SJCRH30 (cell line): ENCODE measurements at places on chromosomes 2 and 18. TPM values are rescaled to one million over a fixed set of nuclear protein-coding genes. Genes with fewer than 3 reads are reported as not detected.

GRCh38 chr2:230225486-230225885, at the start of gene SP140:
SP140 (plus strand) TSS chr2:230225736; CDS start chr2:230225845, 109 bp downstream.
- H3K27me3 ChIP-seq, result peaks cover 3% of the 10 kb centered on the region; the same call in 1 of the 2 replicates
- no peak for DNase-seq
- no peaks in the 10 kb centered on the region for H3K36me3 ChIP-seq
- H3K4me3 ChIP-seq, result no peak within 1 kb of the TSS
- no peak within 1 kb of the TSS for H3K27ac ChIP-seq
- no peaks in the 10 kb centered on the region for H3K4me1 ChIP-seq

DNA sequence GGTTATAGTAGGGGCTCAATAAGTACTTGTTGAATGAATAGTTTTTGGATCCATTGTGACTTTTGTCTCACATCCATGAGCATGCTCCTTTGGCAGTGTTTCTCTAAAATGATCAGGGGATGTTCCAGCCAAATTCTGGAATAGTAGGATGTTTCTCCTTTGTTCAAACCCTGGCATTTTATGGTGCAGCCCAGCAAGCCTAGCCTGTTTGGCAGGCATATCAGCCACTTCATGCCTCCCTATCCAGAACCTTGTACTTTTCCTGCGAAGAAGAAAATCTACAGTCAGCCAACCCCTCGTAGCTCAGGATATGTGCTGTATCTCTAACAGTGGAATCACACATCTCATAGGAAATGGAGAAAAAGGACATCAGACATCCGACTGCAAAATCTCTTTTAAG, 27.1 kb upstream of the RPRD1A start:
- no peaks in the 10 kb centered on the region for H3K36me3 ChIP-seq
- no peak for DNase-seq
- no peaks in the 10 kb centered on the region for H3K27me3 ChIP-seq
- H3K4me3 ChIP-seq, result no peak overlapping the region
- no peaks in the 10 kb centered on the region for H3K4me1 ChIP-seq

DNA sequence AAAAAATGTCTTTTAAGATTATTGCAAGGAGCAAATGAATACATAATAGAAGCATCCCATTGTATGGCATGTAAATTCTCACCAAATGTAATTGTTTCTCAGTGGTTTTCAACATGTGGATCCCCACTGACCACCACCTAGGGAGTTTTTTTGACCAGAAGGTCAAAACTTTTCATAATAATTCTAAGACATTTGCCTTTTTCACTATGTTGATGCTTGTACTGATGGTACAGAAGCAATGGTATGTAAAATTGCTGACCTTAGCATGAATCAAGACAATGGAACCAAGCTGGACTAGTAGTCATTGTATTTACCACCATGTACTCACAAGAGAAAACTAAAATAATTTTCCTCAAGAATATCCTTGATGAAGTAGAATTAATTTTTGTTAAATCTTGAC, 36.8 kb downstream of the RAB10 start:
- no peak for DNase-seq
- no peak overlapping the region for H3K27ac ChIP-seq
- H3K27me3 ChIP-seq, result no peaks in the 10 kb centered on the region
- H3K4me1 ChIP-seq, result peaks cover 15% of the 10 kb centered on the region
- H3K4me3 ChIP-seq, result no peak overlapping the region
- H3K36me3 ChIP-seq, result peaks cover 3% of the 10 kb centered on the region; the same call in 1 of the 2 replicates

DNA sequence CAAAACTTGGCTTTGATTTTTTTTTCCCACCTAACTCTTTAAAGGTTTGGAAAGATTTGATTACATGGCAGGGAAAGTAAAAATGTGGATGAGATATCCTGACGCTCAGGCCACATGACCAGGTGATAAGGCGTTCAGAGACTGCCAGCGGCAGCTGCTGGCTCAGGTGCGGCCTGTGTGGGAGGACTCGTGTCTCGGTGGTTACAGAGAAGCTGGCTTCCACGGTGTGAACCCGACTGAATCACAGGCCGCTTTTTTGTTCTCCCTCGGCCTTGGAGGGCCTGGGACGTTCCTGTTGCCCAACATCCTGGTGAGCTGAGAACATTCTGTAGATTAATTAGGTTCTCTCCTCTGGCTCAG, 124.2 kb upstream of the ZNF516 start:
- H3K36me3 ChIP-seq, result no peaks in the 10 kb centered on the region
- peak; percentile 4 for DNase-seq
- no peak overlapping the region for H3K27ac ChIP-seq
- peak overlapping the region; percentile 40 for H3K4me3 ChIP-seq
- H3K4me1 ChIP-seq, result no peaks in the 10 kb centered on the region

DNA sequence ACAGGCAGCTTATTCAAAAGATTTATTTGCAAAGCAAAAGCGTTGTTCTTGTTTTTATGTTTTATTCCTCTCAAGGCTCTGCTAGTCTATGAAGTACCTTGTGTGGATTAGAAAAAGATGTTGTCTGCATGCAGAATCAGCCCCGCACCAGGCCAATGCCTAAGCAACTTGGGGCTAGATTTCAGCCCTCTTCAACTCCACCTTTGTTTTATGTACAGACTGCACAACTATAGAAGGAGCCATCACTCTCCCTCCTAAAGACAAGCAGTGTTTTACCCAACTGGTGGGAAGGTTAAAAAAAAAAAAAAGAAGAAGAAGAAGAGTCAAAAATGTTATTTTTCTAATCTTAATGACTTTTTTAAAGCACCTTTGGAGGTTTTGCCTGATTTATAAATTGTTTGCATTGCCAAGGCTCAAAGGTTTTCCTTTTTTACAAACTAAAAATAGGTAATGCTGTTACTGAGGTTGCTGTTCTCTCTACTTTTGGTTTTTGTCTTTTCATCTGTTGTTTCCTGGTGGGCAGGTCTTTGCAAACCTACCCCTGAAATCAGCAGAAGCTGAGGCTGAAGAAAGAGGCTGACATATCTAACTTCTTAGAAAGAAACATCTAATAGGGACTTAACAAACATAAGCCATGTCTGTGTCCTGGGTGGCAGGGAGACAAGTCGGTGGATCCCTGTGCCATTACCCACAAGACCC, 164.0 kb downstream of the SLC39A10 start:
- H3K27ac ChIP-seq, result no peak overlapping the region
- H3K4me1 ChIP-seq, result no peaks in the 10 kb centered on the region
- no peaks in the 10 kb centered on the region for H3K36me3 ChIP-seq
- no peak for DNase-seq
- H3K27me3 ChIP-seq, result no peaks in the 10 kb centered on the region
- H3K4me3 ChIP-seq, result no peak overlapping the region

DNA sequence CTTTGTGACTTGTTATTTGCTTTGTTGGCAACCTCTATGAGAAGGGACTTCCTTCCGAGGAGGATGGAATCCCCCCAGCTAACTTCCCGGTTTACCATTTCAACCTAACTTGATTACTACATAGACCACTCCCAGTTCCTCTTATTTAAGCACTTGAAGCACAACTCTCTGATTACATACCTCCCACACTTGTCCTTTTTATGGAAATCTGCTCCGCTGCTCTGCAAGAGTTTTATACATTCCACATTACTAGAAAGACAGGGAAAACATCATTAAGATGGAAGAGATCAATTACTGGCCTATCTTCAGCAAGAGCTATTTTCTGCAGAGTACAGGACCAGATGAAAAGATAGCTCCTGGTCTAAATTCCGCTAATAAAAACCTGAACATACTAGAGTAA, 160.0 kb upstream of the PGAP1 start:
- no peak overlapping the region for H3K27ac ChIP-seq
- H3K36me3 ChIP-seq, result no peaks in the 10 kb centered on the region
- no peak for DNase-seq
- H3K4me3 ChIP-seq, result no peak overlapping the region
- no peaks in the 10 kb centered on the region; the same call in 1 of the 2 replicates for H3K27me3 ChIP-seq

- peaks cover 11% of the 10 kb centered on the region for H3K4me1 ChIP-seq
- DNase-seq, result no peak
- no peaks in the 10 kb centered on the region for H3K36me3 ChIP-seq
- no peak overlapping the region for H3K4me3 ChIP-seq
- no peaks in the 10 kb centered on the region for H3K27me3 ChIP-seq
Measured at GRCh38 chr2:222306393-222307142, 7.8 kb upstream of the PAX3 start.

The FASTKD2 gene
- 49.0 and 49.7 TPM in 2 replicates for total RNA-seq

The CCDC68 gene
- 0.36 TPM in 1 of 2 replicates, not detected in the other for total RNA-seq

The CDK15 gene
- 0.20 and 0.47 TPM in 2 replicates for total RNA-seq
